H4 (cell line): ENCODE measurements at places on chromosomes 1 and 21. TPM values are rescaled to one million over a fixed set of nuclear protein-coding genes. Genes with fewer than 3 reads are reported as not detected.

- no peak for DNase-seq
Measured at GRCh38 chr21:46562472-46562871, 42.4 kb downstream of the S100B start.

GRCh38 chr1:181541458-181541857 is 58.1 kb downstream of the CACNA1E start:
- DNase-seq = no peak

- no peak for DNase-seq
Measured at GRCh38 chr21:23008601-23009202, 2010.5 kb downstream of the NCAM2 start.

- peak; percentile 91 for DNase-seq
Measured at GRCh38 chr1:41919764-41920397, 1.2 kb upstream of the HIVEP3 start.

DNA sequence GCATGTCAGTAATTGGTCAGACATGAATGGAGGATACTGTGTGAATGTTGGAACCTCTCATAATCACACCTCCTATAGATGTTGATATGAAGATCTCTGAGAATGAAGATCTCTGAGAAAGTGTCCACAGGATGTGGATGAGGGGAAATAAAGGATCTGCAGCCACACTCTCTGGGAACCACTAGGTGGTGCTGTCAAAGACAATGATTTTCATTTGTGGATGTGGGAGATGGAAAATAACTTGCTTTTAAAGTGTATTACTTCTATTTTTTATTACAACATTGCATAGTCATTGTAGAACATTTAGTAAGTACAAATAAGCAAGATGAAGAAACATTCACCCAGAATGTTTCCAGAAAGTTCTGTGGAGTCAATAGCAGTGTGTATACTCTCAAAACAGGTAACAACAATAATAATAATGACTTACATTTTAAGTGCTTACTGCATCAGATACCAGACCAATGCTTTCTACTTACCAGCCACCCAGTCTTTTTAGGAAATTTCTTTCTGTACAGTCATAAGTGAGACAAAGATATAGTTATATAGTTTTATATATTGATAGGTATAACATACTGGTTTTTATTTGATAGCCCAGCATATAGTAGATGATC is 128.2 kb downstream of the ATG4C start:
- peak; percentile 29 for DNase-seq

DNA sequence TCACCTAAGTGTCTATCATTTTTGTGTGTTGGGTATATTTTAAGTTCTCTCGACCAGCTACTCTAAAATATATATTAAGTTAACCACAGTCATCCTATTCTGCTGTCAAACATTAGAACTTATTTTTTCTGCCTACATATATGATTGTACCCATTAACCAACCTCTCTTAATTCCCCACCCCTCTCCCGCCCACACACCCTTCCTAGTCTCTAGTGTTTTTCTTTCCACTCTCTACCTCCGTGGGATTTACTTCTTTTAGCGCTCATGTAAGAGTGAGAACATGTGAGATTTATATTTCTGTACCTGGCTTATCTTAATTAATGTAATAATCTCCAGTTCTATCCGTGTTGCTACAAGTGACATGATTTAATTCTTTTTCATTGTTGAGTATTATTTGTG is 26.6 kb downstream of the KCNK2 start:
- no peak for DNase-seq

DNA sequence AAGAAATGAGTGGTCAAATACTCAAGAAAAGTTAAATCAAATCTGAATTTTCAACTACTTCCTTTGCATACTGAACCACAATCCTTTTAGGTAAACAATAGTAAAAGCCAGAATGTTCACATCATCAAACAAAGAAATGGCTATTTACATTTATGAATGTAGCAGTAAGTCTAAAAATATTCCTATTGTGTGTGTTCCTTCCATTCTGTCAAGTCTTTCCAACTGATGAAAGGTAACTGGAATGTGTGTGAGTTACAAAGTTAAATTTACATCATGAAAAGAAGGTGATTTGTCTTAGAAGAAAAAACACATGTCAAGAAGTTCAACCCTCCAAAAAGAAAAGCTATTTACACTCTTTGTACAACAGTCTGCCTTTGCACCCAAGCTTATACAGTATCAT is 203.1 kb downstream of the SIPA1L2 start:
- no peak for DNase-seq

DNA sequence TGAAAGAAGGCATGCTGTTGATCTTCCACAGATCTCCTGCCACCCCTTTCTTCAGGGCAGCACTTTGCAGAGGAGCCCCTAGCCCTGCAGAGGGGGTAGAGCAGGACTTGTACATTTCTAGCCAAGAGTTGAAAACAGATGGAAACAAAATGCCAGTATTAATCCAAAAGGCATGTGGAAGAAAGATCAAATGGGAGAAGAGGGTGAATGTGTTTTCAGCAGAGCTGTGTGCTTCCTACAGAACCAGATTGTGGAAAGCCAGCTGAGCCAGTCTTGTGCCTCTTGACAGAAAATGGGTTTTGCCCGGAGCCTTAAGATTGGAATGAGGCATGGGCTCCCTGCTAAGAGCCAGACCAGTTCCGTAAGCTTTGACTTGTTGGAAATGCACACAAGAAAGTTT is 105.2 kb upstream of the TSPAN2 start:
- no peak for DNase-seq

DNA sequence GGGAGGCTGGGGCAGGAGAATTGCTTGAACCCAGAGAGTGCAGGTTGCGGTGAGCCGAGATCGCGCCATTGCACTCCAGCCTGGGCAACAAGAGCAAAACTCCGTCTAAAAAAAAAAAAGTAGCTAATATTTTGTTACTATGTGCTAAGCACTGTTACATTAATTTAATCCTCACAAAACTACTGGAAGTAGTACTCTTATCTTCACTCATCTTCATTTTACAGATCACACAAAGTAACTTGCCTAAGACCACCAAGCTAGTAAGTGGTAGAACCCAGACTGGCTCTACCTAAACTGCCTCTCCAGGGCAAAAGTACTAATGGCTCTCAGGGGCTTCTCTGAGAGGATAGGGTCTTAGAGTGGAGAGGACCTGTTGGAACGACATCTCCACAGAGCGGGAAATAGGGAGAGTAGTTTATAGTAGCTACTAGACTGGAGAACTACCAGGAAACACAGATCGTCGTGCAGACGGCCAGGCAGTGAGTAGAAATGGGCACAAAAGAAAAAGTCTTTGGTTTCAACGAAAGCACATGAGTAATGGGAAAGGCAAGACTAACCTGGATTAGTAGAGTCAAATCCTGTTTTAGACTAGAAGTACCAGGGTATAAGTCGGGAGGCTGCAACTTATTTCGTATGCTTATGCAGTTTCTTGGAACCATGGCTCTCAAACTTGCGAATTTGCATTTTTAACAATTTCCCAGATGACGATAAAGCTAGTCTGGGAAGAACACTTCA is 1.4 kb downstream of the CLCC1 start:
- DNase-seq = no peak

- DNase-seq = no peak
Measured at GRCh38 chr1:155205969-155206593, 1.6 kb downstream of the THBS3 start.

- DNase-seq = peak; percentile 0
Measured at GRCh38 chr1:152626744-152627143, 3.8 kb upstream of the LCE3A start.

GRCh38 chr1:30372792-30373433 is 350.5 kb downstream of the MATN1 start:
- no peak for DNase-seq

- no peak for DNase-seq
Measured at GRCh38 chr1:69081668-69082067, 486.1 kb upstream of the LRRC7 start.

DNA sequence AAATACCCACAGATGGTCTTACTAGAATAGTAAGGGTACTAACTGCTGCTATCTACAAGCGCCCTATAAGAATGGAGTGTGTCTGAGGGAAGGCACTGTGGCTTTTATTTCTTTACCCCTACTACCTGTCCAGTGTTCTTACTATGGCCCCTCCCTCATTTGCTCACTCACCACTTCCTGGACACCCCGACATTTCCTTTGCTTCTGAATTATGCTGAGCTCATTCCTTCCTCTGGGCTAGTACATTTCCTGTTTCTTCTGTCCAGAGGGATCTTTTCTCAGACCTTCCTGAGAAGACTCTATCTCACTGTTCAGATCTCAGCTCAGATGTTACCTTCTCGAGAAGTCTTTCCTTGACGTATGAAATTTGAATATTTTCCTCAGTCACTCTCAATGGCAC is 192.1 kb upstream of the DAB1 start:
- DNase-seq = no peak

DNA sequence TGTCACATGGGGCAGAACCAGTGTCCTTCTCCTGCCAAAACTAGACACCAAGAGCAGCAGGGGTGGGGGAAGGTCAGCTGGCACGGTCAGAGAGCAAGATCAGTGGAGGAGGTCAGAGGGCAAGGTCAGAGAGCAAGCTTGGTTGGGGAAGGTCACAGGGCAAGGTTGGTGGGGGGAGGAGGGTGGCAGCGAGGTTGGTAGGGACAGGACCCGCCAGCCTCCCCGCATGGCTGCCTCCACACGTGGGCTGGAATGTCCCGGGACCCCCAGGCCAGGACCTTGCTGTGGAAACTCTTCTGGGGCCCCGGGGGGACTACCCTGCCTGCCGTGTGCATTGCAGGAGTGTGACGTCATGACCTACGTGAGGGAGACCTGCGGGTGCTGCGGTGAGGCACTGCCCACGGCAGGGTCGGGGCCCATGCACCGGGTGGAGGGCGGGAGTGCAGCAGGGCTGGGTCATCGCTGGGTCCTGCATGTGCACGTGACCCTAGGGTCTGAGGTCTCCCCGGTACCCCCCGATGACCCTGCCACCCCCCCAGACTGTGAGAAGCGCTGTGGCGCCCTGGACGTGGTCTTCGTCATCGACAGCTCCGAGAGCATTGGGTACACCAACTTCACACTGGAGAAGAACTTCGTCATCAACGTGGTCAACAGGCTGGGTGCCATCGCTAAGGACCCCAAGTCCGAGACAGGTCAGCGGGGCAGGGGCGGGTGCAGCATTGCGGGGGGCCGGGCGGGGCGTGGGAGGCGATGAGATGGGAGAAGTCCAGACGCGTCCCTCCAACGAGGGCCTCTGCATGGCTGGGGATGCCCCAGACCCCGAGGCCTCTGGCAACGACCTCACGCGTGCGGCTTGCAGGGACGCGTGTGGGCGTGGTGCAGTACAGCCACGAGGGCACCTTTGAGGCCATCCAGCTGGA is 27.3 kb downstream of the COL6A2 start:
- no peak for DNase-seq

DNA sequence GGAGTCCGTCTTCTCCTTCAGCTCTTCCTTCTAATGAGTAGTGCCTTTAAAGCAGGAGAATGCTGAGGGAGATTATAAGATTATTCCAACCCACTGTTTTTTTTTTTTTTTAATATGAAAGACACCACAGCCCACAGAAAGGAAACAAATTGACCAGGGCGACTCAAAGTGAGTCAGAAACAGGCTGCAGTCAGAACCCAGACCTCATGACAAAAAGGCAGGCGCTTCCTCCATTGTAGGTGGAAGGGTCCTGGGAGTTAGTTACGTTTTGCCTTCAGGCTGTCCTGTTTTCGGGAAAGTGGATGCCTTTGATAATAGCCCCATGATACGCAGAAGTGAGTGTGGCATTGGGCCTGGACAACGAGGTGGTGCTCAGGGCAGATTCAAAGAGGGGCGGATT is 21.0 kb downstream of the PLXNA2 start:
- DNase-seq = no peak

DNA sequence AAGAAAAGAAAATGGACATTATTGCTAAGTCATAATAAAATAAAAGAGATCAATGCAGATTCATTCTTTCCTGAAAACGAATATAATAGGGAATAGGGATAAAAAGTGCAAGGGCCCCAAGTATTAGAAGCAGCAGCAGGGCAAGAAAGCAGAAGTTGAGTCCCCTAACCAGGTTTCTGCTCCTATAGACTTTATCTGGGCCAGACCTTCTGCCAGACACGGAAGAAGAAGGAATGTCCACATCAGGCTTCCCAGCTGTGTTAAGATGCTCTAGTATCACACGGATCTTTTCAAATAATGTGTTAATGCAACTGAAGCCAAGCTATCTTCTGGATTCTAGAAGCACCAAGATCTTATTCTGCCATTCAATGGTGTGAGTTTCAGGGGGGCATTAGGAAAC is 26.9 kb downstream of the CD244 start:
- no peak for DNase-seq

DNA sequence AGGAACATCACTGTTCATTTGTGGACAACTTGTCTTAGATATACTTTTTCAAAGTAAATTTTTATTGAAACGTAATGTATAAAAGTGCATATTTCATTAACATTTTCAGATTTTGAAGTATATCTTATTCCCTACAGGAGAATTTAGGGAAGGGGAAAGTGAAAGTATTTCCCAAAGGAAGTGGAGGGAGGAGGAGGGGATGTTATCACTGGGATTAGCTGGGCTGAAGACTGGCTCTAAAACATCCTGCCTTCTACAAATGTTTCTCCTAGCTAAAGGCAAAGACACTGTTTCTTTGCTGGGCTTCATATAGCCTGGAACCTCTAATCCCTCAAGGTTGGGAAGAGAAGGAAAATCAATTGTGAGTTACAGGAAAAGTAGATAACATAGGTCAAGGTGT is 7.1 kb upstream of the ZNF697 start:
- peak; percentile 43 for DNase-seq

GRCh38 chr21:40809673-40810197 is 37.2 kb downstream of the DSCAM start:
- DNase-seq = no peak

- DNase-seq = peak; percentile 21
Measured at GRCh38 chr1:229596925-229597699, 28.8 kb downstream of the TAF5L start.

SPRR1A gene
- not detected in 2 replicates for total RNA-seq

RBP7 gene
- total RNA-seq = not detected in 2 replicates

TIE1 gene
- total RNA-seq = 0.04 TPM in 1 of 2 replicates, not detected in the other

OR10J1 gene
- not detected in 2 replicates for total RNA-seq

TPTE gene
- total RNA-seq = 3.7 and 4.5 TPM in 2 replicates

C1orf87 gene
- not detected in 2 replicates for total RNA-seq

PCBP3 gene
- 6.1 and 10.2 TPM in 2 replicates for total RNA-seq

RBM11 gene
- 2.8 and 7.1 TPM in 2 replicates for total RNA-seq

DDR2 gene
- total RNA-seq = 35.5 and 36.5 TPM in 2 replicates

UBXN10 gene
- total RNA-seq = not detected in 2 replicates

PDC gene
- total RNA-seq = not detected in 2 replicates

LCE1B gene
- total RNA-seq = not detected in 2 replicates

NEXN gene
- 1.6 and 2.4 TPM in 2 replicates for total RNA-seq

ELOA gene
- 38.3 and 48.1 TPM in 2 replicates for total RNA-seq

SERBP1 gene
- total RNA-seq = 263 and 300 TPM in 2 replicates

CLDN19 gene
- not detected in 2 replicates for total RNA-seq

SHISA4 gene
- total RNA-seq = 46.3 and 56.1 TPM in 2 replicates

MAGOH gene
- total RNA-seq = 51.0 and 80.6 TPM in 2 replicates
